ENCODE measurements at places on chromosomes 16 and 17.

DNA sequence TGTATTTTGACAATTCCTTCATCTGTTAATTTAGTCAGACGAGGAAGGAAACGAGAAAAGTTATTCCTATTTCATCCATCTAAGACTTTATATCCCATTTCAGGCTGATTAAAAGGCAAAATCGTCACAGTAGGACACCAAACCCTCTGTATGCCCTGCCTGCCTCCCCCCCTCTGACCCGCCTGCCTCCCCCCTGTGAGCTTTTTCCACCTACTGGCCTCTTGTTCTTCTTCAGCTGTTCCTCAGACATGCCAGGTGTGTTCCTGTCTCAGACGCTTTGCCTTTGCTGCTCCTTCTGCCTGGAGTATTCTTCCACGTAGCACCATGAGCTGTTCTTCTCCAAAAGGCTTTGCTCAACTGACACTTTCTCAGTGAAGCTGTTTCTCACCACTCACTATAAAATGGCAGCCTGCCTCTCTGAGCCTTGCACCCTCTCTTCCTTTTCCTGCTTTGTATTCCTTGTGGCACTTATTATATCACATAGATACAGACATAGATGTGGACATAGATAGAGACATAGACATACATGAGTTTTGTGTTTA is 723.4 kb downstream of the MAF start:
- DNase-seq = no peak

- DNase-seq = no peak
Measured at GRCh38 chr16:84098939-84099338, 17.8 kb downstream of the MBTPS1 start.

DNA sequence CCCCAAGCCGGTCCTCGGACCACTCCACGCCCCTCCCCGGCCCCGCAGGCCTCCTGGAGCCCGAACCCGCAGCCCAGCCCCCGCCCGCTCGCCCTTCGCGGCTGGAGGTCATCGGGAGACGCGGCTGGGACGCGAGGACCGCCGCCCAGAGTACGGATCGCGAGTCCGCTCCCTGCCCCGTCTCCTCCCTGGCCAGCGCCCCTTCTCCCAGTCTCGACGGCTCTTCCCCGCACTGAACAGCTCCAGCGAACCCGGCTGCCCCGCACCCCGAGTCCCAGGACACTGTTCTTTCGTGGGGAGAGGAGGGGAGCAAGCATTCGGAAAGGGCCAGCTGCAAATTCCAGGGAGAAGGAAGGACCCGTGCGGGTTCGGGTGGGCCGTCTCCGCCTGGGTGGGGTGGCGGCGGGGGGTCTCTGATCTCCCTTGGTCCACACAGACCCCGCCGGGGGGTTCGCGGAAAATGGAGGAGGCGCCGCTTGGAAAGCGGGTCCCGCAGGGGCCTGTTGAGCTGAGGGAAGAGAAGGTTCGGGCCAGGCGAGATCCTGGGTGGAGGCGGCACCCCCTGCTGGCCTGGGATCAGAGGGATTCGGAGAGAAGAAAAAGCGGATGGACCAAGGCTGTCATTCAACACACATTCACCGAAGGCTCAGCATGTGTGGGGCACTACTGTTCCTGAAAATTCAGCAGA is 632 bp upstream of the RTN4RL1 start:
- DNase-seq = no peak

GRCh38 chr17:8479431-8479947 is 43.8 kb downstream of the NDEL1 start:
- DNase-seq = no peak

- DNase-seq = no peak
Measured at GRCh38 chr17:49899191-49899485, 51.3 kb upstream of the TAC4 start.

GRCh38 chr17:61251939-61252865 is 147.4 kb upstream of the TBX2 start:
- DNase-seq = no peak

- no peak for DNase-seq
Measured at GRCh38 chr17:60305141-60305540, 86.8 kb downstream of the USP32 start.

DNA sequence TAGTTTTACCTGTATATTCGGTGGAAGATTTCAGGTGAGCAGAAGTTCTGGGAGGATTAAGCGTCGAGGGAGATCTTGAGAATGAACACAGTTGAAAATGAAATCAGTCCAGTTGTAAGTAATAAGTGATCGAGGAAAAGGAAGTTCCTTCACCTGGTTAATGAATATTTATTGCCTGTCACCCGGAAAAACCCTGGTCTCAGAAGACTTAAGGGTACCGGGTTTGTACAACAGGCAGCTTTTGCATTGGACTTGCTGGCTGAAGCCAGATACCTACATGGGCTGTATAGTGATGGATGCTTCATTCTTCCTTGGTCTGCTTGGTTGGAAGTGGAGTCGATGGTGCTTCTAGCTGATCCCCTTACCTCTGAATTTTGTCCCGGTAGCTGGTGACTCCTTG is 72.7 kb downstream of the PRKCA start:
- DNase-seq = no peak

DNA sequence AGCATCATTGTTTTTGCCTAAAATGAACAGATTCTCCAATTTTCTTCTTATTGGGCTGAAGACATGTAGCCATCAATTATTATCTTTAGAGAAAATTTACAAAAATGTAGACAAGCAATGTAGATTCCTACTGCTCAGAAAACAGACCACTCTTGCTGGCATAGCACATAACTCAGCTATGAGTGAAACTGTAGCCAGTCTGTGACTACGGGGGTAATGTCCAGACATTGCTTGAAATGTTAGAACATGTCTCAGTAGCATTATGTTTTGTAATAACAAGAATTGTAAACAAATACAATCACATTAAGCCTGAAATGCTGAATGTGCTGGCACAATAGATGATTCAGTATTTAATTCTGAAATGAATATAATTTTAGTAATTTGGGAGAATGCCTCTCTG is 265.7 kb upstream of the KCNJ16 start:
- DNase-seq = no peak

DNA sequence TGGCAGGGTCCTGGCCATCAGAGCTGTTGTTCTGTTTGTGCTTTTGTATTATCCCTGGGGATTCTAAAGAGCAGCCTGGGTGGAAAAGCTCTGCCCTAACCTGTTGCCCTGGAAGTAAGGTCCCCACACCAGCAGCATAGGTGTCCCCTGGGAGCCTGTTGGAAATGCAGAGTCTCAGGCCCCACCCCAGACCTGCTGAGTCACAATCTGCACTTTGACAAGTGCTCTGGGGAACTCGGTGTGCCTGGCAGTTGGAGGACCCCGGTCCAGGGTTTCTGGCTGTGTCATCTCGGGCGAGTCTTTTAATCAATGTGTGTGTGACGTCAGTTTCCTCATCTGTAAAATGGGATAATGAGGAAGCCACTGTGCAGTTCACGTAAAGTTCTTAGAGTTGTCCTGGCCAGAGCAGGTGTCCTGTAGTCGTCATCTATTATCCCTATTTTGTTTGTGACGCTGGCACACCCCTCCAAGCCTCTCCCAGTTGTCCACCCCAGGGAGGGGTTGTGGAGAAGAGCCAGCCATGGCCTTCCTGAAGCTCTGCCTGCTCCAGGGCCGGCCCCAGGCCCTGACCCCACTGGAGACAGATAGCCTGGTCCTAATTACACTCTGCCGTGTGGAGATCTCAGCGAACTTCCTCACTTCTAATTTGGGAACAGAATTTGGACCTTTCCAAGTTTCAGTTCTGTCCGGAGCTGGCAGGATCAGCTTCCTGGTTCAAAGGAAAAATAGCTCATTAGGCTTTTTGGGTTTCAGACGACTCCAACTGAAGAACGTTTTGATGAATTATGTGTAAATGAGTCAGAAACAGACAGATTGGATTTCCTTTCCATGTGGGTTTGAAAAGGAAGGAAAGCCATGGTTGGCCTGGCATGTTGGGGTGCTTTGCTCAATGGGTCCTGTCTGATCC is 295.7 kb upstream of the FOXF1 start:
- no peak for DNase-seq

DNA sequence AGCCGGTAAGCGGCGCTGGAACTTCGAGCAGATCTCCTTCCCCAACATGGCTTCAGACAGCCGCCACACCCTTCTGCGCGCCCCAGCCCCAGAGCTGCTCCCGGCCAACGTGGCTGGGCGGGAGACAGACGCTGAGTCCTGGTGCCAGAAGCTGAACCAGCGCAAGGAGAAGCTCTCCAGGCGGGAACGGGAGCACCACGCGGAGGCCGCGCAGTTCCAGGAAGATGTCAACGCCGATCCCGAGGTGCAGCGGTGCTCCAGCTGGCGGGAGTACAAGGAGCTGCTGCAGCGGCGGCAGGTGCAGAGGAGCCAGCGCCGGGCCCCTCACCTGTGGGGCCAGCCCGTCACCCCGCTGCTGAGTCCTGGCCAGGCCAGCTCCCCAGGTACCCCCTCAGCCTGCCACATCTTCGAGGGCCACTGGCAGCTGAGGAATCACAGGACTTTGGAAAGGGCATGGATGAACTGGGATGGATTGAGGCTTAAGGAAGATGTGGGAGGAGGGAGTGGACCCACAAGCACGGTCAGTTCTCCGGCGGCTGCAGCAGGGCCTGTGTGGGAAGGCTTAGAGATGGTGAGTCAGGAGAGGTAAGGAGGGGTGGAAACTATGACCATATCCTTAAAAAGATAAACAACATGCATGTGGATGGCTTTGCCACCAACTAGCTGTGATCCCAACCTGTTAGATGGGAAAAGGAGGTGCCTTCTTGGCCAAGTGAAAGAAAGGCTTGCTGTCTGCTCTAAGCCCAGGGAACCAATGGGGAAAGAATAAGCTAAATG is 3.4 kb upstream of the LLGL2 start:
- no peak for DNase-seq

DNA sequence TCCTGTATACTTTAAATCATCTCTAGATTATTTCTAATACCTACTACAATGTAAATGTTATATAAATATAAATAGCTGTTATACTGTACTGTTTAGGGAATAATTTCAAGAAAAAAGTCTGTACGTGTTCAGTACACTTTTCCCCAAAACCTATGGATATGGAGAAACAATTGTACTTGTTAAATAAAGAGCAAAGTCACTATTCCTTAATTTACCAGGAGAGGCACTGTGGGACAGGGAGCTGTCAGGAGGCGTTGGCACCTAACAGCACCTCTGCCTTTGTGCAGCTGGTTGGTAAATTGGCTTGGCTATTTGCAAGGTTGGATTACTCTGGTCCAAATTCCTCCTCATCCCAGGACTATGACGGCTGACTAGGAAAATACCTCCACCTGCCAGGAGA is 28.0 kb downstream of the CRHR1 start:
- no peak for DNase-seq

GRCh38 chr16:66229651-66230050 is 136.8 kb upstream of the CDH5 start:
- no peak for DNase-seq

- DNase-seq = no peak
Measured at GRCh38 chr17:7384489-7385081, 3.7 kb downstream of the TNK1 start.

DNA sequence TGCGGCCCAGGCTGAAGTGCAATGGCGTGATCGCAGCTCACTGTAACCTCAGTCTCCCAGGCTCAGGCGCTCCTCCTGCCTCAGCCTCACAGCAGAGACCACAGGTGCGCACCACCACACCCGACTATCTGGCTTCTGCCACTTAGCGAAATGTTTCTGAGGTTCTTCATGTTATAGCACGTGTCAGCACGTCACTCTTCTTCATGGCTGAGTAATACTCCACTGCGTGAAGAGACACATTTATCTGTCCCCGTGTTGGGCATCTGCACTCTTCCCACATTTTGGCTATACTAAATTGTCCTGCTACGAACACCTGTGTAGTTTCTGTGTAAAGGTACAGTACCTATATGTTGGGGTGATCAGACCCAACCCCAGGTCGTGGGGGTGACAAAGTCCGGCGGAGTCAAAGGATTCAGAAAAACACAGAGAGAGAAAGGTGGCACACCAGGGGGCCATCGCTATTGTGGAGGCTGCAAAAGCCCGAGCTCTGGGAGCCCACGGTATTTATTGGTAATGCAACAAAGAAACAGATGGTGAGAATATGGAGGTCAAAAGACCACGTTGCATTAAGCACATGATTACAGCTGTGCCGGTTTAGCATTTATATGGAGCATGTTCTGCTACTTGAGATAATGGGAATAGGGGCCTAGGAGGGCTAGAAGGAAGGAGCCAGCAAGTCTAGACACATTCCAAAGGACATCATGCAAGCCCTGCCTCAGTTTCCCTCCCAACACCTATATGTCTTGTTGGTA is 851 bp upstream of the DPEP1 start:
- DNase-seq = no peak

- no peak for DNase-seq
Measured at GRCh38 chr17:2784864-2785263, 11.4 kb upstream of the RAP1GAP2 start.

DNA sequence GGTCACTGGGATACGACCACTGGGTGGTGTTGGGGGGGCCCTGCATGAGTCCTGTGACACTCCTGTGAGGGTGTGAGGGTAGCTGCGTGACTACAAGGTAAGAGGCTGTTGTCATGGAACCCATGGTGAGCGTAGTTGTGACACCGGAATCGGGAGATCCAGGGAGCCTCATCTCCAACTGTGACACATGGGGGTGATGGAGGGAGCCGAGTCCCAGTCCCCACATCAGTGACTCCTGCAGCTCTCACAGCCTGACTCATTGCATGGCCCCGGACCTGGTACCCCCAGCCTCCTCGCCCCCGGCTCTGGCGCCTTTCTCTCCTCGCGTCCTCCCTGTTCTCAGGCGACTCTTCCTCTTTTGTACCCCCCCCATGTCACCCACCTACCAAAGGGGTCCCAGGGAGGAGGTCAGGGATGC is 14.2 kb downstream of the CDH16 start:
- DNase-seq = no peak

DNA sequence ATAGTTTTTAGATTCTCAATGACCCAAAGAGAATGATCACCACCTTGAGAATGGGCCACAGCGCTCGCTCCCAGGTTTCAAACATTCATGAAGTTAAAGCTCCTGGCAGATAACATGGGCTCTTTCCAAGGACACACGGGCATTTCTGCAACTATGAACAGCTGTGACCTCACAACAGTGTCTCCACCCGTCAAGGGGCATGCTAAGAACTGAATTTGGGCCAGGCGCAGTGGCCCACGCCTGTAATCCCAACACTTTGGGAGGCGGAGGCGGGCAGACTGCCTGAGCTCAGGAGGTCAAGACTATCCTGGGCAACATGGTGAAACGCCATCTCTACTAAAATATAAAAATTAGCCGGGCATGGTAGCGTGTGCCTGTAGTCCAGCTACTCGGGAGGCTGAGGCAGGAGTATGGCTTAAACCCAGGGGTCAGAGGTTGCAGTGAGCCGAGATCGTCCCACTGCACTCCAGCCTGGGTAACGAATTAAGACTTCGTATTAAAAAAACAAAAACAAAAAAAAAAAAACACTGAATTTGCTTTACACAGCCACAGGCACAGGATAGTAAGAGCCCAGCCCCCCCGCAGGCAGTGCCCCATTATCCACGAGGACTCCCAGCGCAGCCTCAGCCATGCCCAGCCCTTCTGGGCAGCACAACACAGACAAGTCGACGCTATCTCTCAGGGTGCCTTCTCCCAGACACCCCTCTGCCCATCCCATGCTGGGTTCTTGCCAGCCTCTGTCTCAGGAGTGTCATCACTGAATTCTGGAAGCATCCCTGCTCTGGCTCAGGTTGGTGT is 7.2 kb downstream of the USP7 start:
- DNase-seq = no peak

Measured in activated CD8-positive, alpha-beta memory T cell treated with anti-CD3 and anti-CD28 coated beads, Interleukin-2, amount 50 U/mL, for 48 hours (primary cell).